AG04449 (cell line): ENCODE measurements at places on chromosomes 1 and 21.

DNA sequence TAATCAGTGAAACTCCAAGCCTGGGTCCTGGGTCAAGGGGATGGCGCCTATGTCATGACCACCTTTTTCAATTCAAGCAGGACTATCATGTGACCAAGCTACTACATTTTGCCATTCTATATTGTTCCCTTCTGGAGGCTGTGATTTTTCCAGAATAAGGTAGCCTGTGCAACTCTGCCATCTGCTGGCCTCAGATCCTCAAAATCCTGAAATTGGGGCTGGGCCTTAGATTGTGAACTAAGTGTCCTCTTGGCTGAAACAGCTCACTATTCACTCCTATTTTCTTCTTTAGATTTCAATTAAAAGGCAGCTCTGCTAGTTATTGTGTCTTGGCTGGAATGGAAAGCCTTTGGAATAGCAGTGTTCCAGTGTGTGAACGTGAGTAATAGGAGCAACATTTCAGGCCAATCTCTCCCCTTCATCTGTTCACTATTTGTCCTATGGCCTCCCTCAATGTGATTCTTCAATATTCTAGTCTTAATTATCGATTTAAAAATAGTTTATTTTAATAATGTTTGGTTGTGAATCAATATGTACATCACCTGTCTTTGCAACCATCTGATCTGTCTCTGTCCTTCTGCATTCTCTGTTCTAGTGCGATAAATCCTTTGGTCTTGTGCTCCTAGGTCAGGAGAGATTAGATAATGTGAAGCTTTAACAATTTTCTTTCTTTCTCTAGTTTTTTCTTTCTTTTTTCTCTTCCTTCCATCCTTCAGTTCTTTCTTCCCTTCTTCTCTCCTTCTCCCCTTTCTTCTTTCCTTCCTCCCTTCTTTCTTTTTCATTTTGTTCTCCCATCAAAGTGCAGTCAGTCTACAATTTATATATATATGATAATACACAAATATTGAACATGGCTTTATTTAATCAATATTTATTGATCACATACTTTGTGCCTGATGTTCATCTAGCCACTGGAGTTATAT, 69.8 kb downstream of the CR1 start:
- DNase-seq: no peak

DNA sequence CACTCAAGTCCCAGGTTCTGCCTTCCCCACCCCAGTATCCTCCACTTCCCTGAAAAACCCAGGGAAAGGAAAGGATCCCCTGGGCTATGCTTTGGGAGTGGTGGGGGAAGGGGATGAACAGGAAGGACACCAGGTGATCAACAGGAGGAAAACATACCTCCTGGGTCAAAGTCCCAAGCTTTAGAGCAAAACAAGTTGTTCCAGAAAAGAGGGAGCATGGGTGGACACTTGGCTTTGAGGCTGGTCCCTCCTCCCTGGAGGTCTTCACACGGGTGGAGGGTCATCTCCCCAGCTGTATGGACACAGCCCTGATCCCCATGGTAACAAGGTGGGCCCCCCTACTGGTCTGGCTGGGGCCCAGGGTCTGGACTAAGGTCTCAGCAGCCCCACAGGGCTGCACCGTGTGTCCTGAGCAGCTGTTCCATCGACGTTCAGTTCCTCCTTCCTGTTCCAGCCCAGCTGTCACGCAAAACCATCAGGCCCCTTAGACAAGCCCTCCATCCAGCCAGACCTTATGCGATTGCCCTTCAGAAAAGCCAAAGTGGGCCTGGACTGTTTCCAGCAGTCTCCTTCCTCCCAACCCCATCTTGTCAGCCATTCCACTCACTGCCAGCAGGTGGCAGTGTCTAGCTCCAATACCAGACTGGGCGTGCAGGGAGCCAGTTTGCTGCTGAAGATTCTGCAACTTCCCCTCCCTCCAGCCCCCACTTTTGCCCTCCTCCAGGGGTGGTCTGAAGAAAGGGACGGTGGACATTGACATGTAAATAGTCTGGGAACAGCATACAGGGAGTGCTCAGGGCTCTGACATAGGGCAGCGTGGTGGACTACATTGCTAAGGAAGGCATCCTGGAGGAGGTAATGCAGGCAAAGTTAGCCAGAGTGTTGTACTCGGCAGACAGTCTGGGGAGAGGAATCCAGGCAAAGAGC, 2.9 kb upstream of the PDZK1IP1 start:
- no peak for DNase-seq

- no peak for DNase-seq
Measured at GRCh38 chr1:234607109-234608024, 2.6 kb downstream of the IRF2BP2 start.

DNA sequence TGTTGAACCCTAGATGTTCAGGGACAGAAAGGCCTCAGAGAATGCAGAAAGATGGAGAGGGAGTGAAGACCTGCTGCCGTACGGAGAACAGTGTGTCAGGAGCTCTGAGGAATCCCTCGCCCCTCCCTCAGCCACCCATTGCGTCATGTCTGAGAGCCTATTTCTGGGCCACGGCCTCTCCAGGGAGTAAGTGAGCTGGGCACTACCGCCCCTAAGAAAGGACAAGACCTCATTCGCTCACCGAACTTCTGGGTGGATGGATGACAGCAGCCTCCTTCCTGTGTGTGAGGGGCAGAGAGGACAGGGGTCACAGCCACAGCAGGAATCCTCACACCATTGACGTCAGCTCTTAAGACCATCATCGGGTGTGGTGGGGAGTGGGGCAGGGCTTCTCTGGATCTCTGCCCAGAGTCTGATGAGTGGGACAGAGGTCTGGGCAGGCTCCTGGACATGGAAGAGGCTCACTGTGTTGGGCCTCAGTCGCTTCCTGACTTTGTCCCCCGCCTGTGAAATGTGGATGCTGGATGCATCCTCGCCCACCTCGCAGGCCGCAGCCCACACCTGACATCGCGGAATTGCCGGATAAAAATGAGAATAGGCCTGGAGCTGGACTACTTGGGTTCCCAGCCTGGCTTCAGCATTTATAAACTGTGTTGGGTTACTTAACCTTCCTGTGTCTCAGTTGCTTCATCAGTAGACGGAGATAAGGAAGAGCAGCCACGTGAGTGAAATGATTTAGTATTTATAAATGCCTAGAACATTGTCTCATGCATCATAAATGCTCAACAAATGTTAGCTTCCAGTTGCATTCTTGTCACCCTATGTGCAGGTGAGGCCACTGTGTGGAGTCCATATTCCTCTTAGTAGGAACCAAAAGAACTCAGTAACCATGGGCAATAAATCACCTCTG, 238.6 kb downstream of the TRABD2B start:
- no peak for DNase-seq

DNA sequence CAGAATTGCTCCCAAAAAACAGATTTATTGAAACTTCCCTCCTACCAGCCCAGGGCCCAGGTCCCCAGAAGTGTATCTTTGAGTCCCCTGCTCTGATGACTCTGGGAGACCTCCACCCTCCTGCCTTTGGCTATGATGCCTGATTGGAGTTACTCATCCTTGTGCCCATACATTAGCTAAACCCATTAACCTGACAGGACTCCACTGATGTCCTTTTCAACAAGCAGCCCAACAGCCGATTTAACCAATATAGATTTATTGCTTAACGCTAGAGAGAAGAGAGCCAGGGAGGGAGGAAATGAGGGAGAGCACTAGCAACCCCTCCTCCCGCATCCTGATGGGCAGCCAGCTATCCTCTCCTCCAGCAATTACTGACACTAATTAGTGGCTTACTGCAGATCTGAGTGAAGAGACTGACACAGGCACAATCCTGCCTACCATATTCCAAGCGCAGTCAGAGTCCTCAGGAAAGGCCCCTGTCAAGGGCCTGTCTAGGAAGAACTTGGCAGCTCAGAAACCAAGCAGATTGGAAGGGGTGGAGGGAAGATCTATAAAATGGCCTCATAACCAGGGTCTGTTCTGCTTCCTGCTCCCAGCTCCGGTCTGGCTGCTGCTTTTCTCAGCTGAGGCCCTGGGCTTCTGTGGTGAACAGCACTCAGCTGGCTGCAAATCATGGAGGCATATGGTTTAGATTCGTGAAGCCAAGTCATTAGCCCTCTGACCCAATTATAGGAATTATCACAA, 484.5 kb upstream of the DAB1 start:
- DNase-seq: no peak

DNA sequence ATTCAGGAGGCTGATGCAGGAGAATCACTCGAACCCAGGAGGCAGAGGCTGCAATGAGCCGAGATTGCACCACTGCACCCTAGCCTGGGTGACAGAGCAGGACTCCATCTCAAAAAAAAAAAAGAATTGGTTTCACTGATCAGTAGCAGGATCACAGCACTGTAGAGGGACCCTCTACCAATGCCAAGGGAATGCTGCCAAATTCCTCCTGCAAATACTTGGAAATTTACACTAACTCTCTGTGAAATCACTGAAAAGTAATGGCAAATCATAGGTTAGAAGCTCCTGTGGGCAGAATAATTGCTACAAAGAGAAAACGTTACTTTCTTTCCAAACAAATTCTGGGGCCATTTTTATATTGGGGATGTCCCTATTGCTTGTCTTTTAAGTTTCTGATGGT, 6.7 kb upstream of the GPR25 start:
- no peak for DNase-seq

GRCh38 chr1:157278383-157279137, 140.4 kb upstream of the ETV3 start:
- DNase-seq: no peak

DNA sequence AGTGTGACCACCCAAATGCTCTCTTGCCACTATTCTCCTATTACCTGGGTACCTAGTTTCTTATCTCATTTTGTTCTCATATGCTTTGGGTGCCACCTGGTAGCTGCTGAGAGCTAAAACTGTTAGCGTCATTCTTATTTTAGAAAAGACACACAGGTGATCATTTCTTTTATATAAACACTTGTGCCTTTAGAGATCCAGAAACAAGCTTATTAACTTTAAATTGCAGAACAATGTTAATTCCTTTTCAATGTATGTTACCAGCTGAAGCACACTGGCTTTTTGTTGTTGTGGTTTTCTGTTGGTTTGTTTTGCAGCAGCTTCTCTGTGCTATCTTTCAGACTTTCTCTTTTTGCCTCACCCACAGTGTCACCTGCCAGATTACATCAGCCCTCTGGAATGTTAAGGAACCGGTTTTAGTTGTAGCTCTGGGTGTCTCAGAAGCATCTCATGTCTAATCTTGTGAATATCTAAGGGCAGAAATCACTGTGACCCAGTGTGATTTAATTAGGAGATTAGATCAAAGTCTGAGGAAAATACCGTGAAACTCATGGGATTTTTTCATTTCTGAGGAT, 43.4 kb upstream of the SLC19A2 start:
- no peak for DNase-seq

DNA sequence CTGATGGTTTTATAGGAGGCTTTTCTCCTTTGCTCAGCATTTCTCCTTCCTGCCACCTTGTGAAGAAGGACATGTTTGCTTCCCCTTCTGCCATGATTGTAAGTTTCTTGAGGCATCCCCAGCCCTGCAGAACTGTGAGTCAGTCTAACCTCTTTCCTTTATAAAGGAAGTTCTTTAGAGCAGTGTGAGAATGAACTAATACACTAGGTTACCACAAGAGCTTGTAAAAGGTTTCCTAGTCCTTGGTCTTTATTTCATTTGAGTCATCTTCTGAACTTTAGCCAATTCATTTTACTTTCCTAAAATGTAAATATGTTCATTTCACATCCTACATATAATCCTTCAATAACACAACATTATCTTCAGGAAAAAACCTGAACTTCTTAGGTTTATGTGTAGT, 365.3 kb downstream of the HHIPL2 start:
- DNase-seq: no peak

DNA sequence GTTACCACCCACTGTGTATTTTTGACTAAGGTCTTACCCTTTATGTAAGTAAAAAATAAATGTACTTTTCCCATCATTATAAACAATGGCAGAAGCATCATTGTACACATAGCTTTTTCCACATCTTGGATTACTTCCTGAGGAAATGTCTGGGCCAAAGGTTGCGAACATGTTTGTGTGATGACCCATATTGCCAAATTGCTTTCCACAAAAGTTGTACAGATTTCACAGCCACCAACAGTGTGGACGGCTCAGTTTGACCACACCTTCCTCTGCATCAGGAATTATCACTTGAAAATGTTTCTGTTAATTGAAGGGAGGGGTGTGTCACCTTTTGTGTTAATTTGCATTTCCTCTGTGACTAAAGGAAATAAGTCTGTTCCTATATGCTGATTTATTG, 25.7 kb downstream of the AKNAD1 start:
- DNase-seq: no peak

GRCh38 chr1:31663622-31664452, 19.2 kb upstream of the PEF1 start:
- no peak for DNase-seq

DNA sequence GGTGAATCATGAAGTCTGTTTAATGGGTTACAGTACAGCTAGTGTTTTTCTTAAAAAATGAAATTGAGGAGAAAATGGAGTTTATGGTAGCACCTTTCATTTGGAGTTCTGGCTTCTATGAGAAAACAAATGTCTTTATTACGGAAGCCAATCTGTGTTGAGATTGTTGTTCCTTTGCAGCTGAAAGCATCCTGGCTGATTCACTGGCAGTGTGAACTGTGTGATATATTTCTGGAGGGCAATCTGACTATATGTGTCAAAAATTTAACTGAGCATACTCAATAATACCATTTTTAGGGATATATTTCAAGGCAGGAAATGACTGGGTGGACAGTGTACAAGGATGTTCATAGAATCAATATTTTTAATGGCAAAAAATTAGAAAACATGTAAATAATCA, 46.6 kb upstream of the LYST start:
- no peak for DNase-seq

- no peak for DNase-seq
Measured at GRCh38 chr1:24659993-24660665, 17.0 kb downstream of the SRRM1 start.

GRCh38 chr1:92817986-92818764, 13.7 kb upstream of the RPL5 start:
- DNase-seq: no peak

DNA sequence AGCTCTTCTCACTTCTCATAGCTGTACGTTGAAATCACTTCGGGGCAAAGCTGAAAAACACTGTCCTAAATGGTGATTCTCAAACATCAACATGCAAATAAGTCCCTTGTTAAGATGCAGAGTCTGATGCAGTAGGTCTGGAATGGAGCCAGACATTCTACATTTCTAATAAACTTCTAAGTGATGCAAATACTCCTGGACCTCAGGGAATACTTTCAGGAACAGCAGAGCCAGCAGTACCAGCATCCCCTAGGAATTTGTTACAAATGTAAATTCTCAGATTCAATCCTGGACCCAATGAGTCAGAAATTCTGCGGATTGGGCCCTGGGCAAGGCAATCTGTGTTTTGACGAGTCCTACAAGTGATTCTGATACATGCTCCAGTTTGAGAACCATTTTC, 152.3 kb downstream of the PCNX2 start:
- DNase-seq: no peak

- DNase-seq: peak; percentile 21
Measured at GRCh38 chr1:171226747-171227370, 21.4 kb upstream of the FMO1 start.

DNA sequence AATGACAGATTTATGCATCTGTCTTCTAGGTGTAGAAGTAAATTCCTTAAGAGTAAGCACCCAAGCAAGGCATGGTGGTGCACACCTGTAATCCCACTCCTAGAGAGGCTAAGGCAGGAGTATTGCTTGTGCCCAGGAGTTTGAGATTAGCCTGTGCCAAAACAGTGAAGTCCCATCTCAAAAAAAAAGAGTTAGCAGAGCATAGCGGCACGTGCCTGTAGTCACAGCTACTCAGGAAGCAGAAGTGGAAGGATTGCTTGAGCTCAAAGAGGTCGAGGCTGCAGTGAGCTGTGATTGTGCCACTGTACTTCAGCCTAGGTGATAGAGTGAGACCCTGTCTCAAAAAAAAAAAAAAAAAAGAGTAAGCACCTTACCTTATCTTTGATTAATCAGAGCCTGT, 15.1 kb upstream of the TIPRL start:
- no peak for DNase-seq

- no peak for DNase-seq
Measured at GRCh38 chr1:46489638-46490405, at the start of gene DMBX1. TSS of gene DMBX1 (plus strand) at chr1:46489836. CDS start at chr1:46507011, 17,175 bp downstream.
